A172 (cell line): ENCODE measurements at places on chromosomes 12 and 14.
A peak's percentile ranks its signal among the peaks of the same experiment; 100 is the strongest.

GRCh38 chr12:11777962-11778361 is 128.5 kb downstream of the ETV6 start:
- DNase-seq = no peak

- DNase-seq = peak; percentile 31
Measured at GRCh38 chr12:111753144-111753881, 13.4 kb upstream of the ALDH2 start.

DNA sequence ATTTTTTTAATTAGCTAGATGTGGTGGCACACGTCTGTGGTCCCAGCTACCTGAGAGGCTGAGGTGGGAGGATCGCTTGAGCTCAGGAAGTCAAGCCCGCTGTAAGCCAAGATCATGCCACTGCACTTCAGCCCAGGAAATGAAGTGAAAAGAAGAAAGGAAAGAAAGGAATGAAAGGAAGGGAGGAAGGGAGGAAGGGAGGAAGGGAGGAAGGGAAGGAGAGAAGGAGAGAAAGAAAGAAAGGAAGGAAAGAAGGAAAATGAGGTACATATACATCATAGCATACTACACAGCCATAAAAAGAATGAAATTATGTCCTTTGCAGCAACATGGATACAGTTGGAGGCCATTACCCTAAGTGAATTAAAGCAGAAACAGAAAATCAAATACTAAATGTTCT is 12.2 kb downstream of the DNAI7 start:
- DNase-seq = no peak

- DNase-seq = no peak
Measured at GRCh38 chr14:92506231-92506630, 7.3 kb upstream of the RIN3 start.

GRCh38 chr14:50871914-50872732 is at the start of gene ABHD12B:
Gene ABHD12B (plus strand): TSS chr14:50872053. CDS start chr14:50872175, 122 bp downstream.
- DNase-seq = no peak

DNA sequence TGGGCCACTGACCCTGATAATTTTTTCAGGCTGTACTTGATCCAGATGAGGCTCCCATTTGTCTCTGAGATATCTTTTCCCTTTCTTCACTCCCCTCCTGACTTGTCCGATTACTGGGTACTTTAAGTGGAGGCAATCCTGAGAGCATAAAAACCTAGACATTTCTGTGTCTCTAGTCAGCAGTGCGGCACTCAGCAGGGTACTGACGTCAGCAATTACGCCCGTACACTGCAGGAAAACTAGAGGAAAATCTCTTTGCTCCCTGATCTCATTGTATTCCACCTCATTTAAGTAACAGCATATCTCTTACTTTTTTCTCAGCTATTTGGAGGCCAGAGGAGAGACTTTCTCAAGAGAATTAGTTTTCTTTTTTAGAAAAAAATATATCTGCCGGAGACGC is 315.5 kb upstream of the OR4E1 start:
- DNase-seq = no peak
